CD4-positive, alpha-beta T cell treated with Interferon gamma for 1 hour (primary cell): ENCODE measurements at places on chromosomes 1 and 21.

DNA sequence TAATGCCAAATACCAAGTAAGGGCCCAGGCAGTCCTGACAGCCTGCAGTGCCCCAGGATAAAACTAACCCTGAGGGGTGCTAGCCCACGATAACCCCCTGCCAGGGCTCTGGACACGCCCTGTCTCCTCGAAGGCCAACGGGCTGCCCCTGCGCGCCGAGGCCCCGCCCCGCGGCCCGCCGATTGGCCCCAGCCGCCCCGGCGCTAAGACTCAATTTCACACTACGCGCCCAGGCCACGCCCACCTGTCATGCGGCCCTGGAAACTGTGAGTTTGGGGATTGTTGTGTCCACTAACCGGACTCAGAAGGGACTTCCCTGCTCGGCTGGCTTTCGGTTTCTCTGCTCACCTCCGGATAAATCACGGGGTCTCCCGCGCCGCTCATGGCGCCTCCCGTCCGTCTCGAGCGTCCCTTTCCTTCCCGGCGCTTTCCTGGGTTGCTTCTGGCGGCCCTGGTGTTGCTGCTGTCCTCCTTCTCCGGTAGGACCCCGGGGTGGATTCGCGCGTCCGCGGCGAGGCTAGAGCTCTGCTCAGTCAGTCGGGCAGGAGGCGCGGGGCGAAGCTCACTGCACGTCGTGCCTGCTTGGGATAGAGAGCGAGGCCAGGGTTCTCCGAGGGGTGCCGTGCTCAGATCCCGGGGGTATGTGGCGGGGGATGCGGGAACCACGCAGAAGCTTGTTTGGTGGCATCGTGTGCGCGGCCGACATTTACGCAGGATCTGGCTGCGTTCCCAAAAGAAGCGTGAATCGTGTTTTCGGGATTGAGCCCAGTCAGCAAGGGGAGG lies at the start of gene CR1L:
Gene CR1L (plus strand): TSS at position 282 of the 783 bp plus-strand sequence. CDS start 101 bp downstream, at position 383.
- peak; percentile 75 for DNase-seq

- DNase-seq: no peak
Observed at GRCh38 chr1:198929961-198930599, 291.2 kb downstream of the PTPRC start.

DNA sequence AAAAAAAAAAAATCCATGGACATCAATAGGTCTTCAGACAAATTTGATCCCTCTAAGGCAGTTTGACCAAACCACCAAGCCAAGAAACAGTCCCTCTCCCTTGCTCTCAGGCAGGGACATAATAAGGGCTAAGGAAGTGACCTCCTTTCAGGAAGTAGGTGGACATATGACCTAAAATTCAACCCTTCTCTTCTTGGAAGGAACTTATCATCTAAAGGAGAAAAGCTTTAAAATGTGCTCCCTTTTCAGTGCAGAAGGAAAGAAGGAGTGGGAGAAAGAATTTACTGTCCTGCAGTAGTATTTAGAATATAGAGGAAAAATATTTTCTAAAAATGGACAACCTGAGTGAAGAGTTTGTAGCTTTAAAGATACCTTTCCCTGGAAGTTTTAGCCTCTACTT lies 118.1 kb downstream of the DTL start:
- DNase-seq: no peak

GRCh38 chr1:66452982-66453381 lies 81.0 kb upstream of the SGIP1 start:
- DNase-seq: no peak

DNA sequence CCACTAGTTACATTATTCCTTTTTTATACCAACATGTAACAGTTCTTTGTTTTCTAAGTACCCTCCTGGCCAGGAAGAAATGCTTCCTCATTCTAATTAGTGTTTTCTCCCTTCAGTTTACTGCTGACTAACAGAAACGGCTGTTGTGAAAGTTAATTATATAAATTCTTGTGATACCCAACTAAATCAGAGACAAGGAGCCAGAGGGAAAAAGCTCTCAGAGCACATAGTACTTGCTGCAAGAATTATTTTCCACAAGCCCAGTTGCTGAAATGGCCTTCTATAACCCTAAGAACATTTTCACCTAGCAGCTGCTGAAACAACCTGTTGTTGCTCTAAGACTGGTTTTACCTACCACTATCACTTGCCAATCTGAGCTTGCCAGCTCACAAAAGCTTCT lies 82.4 kb downstream of the FAF1 start:
- DNase-seq: no peak
